ENCODE measurements at places on chromosomes 5 and 9.

DNA sequence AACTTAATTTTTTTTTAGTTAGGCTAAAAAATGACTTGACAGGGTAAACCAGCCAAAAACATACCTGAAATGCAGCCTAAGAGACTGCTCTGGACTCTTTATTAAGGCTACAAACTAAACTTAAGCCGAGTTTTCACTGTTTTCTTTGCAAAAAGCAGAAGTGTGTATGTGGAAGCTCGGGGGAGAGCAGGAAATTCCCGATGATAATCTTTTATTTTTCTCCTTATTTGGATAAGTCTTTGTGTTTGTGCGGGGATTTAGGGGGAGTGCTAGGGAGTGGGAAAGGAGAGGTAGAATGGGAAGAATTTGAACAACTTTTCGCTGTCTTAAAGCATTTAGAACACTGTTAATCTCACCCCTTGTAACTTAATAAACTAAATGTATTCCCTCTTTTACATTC lies 30.7 kb upstream of the GPR21 start:
- H3K4me1 ChIP-seq: no peaks in the 10 kb centered on the region
- no peak overlapping the region for H3K4me3 ChIP-seq
- no peaks in the 10 kb centered on the region for H3K27me3 ChIP-seq

DNA sequence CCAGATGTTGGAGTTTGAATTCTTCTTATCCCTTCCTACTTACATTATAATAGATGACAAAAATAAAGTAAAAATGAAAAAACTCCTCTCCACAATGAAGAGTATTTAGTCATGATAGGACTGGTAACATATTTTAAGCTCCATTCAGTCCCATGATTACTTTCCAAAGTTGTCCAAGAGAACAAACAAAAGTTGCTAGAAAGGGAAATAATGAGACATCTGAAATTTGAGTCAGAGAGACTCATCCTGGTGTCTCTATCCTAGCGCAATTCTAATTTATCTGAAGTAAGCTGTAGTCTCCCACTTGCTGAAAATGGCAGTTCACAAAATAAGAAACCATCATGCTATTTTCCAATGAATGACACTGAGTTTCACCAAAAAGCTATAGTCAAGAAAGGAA lies 152.2 kb downstream of the BNC2 start:
- no peak overlapping the region for H3K4me3 ChIP-seq
- H3K27ac ChIP-seq: no peak overlapping the region
- DNase-seq: no peak
- H3K4me1 ChIP-seq: no peaks in the 10 kb centered on the region
- H3K27me3 ChIP-seq: no peaks in the 10 kb centered on the region
- H3K36me3 ChIP-seq: no peaks in the 10 kb centered on the region

DNA sequence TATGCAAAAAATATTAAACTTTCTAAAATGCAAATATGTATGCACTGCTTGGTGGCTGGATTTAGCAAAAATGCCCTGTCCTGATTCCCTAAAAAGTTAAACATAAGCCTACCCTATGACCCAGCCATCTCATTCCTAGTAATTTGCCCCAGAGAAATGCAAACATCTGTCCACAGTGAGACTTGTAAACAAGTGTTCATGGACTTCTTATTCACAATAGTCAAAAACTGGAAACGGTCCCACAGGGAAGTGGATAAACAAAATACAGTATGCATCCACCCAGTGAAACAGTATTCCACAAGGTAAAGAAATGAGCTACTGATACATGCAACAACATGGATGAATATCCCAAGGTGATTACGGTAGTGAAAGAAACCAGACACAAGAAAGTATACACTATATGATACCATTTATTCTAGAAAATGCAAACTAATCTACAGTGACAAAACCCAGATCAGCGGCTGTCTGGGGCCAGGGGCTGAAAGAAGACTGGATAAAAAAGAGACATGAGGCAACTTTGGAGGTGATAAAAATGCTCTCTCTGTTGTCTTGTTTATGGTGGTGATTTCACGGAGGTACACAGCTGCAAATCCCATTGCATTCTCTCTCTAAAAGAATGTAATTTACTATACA lies 277.3 kb downstream of the GLIS3 start:
- H3K27me3 ChIP-seq: no peaks in the 10 kb centered on the region
- DNase-seq: no peak
- H3K27ac ChIP-seq: no peak overlapping the region
- no peaks in the 10 kb centered on the region for H3K4me1 ChIP-seq
- no peak overlapping the region for H3K4me3 ChIP-seq
- no peaks in the 10 kb centered on the region for H3K36me3 ChIP-seq

GRCh38 chr5:61162010-61162831 lies at the start of gene SMIM15:
Gene SMIM15, minus strand, starts transcription at chr5:61162468. Its CDS starts 2,297 bp downstream, at chr5:61160171.
- peaks cover 18% of the 10 kb centered on the region for H3K36me3 ChIP-seq
- H3K27ac ChIP-seq: peak within 1 kb of the TSS; percentile 86
- H3K4me3 ChIP-seq: peak within 1 kb of the TSS; percentile 87
- peak; percentile 72 for DNase-seq
- H3K4me1 ChIP-seq: peaks cover 10% of the 10 kb centered on the region
- H3K27me3 ChIP-seq: no peaks in the 10 kb centered on the region

DNA sequence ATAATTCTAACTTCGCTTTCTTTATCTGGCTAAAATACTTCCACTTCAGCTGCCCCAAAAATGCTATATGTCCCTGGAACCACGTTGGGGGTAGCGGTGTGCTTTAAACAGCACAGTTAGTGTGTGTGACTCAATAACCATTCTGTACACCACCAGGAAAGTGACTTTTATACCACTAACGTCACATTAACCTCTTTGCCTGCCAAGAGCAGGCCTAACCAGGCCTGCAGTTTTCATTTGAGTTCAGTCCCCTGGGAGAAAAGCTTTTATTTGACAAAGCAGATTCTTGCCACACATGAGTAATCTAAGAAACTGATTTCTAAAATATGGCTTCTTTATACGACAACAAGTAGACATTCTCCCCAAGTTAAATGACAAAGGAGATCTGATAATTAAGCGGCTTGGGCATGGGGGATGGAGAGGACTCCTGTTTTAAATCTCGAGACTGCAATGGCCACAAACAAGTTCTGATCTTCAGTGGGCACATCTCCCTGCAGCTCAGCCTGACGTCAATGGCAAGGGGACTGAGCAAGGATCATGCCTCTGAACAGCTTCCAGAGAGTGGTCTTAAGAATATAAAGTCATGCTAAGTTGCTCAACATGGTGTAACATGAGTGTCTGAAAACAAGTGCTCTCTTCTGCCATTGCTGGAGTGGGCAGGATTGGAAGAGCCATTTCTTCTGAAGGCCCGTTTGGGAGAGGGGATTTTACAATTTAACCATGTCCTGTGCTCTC lies 91.8 kb downstream of the GLIS3 start:
- DNase-seq: no peak
- H3K27me3 ChIP-seq: no peaks in the 10 kb centered on the region
- H3K4me1 ChIP-seq: no peaks in the 10 kb centered on the region
- no peak overlapping the region for H3K27ac ChIP-seq
